ENCODE measurements at places on chromosomes 7 and 10.

- no peak for DNase-seq
Measured at GRCh38 chr7:25615003-25615402, 386.7 kb upstream of the NPVF start.

- no peak for DNase-seq
Measured at GRCh38 chr7:45990276-45990675, 69.2 kb upstream of the IGFBP3 start.

GRCh38 chr10:110214371-110214826 lies 7.0 kb downstream of the MXI1 start:
- peak; percentile 84 for DNase-seq

DNA sequence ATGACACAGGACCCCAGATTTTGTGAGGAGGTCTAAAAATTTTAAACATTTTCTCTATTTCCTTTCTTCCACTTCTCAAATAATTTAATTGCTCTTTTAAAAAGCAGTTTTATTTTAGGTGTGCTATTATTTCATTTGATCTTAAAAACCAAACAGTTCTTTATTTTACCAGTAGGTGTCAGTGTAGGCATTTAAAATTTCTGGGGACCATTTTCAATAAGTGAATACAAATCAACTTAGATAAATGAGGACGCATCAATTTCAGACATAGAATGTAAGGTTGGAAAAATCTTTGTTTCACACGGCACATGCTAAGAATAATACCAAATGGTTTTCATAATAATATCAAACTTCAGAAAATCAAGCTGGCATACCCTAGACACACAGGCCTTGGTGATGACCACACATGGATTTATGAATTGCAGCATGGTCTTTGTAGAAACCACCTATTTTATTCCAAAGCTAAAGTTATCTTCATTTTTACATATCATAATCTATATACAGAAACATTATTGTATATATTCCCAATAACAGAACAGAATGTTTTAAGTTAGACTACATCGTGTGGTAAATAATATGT lies 127.6 kb upstream of the SLC26A5 start:
- peak; percentile 25 for DNase-seq

DNA sequence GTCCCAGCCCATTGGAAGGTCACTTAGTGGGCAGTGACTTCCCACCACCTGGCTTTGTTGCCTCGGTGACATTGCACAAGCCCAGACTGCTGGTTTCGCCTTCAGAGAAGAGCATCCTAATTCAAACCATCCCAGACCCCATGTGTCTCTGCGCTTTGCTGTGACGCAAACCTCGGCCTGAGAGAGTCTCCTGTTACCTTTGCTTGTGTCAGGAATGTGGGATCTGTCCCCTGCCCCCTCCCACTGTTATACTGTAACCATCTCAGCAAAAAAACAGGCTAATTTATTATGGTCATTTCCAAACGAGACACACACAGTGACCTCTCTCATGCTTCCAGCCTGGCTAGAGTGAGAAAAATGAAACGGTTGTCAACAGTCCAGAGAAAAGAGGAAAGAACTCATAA lies 25.0 kb upstream of the AQP1 start:
- no peak for DNase-seq

GRCh38 chr10:130956251-130956650 lies 355.3 kb downstream of the TCERG1L start:
- DNase-seq = no peak

- no peak for DNase-seq
Measured at GRCh38 chr7:30168835-30169573, 34.2 kb downstream of the MTURN start.

- DNase-seq = no peak
Measured at GRCh38 chr10:62000726-62001125, 99.2 kb downstream of the ARID5B start.

DNA sequence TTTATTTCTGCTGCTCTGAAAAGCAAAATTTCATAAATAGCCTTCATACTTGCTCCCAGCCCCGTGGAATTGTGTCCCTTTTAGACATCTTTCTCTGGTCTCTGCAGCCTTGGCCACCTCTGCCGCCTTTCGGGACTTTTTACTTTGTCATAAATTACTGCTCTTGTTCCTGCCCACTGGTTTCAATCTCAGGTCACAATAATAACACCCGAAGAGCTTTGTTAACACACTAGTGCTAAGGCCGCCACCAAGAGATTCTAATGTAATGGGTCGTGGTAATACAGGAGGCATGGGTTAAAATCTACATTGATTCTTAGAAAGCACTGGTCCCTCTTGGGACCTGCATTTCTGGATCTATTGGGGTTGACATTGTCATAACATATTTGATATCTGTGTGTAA lies 276.0 kb upstream of the VWC2 start:
- no peak for DNase-seq

- no peak for DNase-seq
Measured at GRCh38 chr10:23413629-23414089, 25.2 kb upstream of the OTUD1 start.

DNA sequence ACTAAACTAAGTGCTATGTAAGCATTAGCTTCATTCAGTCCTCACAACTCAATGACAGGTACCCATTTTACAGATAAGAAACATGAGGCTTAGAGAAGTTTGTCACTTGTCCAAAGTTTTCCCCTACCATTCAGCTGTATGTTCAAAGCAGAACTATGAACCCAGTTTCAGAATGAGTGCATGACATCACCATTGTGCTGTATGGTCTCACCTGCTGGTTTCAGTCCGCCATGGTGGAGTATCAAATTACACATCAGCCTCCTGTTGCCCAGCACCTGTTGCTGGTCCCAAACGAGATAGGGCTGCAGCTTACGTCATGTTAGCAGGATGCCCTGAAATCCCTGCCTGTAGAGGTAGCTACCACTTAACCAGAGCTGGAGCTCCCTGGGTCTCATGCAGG lies 95.0 kb downstream of the DYNC1I1 start:
- no peak for DNase-seq

DNA sequence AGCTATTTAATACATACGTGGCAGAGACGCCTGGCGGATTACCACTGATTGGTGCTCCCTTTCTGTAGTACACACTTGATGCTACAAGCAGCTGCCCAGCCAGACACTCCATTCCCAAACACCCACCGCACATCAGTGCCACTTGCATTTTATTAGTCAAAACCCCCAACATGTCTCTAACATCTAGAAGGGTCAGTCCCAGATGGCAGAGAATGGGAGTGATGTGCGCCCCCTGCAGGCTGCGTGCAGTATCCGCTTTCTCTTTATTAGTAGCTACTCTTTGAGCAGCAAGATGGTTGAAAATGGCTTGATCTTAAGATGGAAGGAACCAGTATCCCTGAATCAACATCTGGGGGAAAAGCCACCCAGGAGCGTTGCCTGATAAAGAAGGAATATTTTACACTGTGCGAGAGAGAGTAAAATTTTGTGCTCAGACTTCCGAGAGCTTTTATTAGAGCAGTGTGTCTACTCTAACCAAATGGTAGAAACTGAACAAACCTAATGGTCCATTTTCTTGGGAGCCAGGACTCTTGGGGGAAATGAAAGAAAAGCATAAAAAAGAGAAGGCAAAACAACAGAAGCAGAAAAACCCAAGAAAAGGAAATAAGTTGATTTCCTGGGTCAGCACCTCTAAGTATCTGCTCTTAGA lies 78.3 kb downstream of the ST8SIA6 start:
- DNase-seq = peak; percentile 19

DNA sequence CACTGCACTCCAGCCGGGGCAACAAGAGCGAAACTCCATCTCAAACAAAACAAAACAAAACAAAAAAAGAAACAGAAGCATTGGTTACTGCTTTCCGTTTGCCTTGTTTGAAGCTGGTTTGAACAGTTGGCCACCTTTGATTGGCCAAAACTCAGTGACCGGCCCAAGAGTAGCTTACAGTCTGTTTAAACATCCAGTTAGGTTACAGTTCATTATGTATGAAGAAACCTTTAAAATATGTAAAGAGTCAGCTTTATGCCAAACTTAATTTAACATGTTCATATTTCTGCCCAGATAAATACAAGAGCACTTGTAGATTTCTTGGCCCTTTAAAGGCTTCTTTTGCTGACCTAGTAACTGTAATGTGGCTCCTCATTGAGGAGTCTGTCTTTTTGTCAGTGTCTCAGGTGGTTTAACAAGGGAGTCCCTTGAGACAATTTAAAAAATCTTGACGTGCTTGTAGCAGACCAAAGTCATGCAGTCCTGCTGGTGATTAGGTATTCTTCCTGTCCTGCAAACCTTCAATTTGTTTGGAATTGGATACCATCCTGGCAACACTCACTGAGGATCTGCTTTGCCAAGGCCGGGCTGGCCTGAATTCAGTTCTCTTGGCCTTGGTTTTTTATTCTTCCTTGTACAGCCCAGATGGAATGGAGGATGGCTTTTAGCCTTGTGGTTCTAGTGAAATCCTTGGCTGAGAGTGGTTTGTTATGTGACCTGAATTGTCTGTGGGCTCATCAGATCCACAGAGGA lies 128.9 kb downstream of the PLXDC2 start:
- DNase-seq = no peak

DNA sequence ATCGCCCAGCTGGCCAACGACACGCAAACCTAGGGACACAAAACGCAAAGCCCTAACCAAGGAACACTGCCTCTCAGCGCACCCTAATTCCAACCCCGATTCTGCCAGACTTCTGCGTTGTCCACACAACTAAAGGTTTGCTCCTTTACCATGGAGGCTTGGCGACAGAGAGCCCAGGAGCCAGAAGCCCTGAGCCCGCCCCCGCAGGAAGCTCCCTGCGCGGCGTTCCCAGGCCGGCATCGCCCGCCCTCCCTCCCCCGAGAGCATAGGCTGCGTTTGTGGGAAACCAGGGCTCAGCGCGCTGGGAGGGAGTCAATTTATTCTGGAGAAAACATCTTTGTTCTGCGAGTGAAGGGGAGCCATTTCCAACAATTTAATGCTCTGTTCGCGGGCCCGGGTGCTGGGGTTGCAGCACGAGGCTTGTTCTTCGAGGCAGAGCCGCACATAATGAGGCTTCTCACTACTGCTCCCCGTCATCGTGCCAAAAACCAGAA lies 103.9 kb downstream of the GRID1 start:
- DNase-seq = no peak

GRCh38 chr10:25999295-25999981 lies 65.4 kb downstream of the MYO3A start:
- DNase-seq = no peak

- peak; percentile 61 for DNase-seq
Measured at GRCh38 chr7:47088329-47089067, 493.4 kb downstream of the TNS3 start.

- DNase-seq = no peak
Measured at GRCh38 chr7:38382684-38383083, 109.2 kb upstream of the TARP start.

- DNase-seq = no peak
Measured at GRCh38 chr10:103814105-103814504, 41.3 kb downstream of the SH3PXD2A start.

DNA sequence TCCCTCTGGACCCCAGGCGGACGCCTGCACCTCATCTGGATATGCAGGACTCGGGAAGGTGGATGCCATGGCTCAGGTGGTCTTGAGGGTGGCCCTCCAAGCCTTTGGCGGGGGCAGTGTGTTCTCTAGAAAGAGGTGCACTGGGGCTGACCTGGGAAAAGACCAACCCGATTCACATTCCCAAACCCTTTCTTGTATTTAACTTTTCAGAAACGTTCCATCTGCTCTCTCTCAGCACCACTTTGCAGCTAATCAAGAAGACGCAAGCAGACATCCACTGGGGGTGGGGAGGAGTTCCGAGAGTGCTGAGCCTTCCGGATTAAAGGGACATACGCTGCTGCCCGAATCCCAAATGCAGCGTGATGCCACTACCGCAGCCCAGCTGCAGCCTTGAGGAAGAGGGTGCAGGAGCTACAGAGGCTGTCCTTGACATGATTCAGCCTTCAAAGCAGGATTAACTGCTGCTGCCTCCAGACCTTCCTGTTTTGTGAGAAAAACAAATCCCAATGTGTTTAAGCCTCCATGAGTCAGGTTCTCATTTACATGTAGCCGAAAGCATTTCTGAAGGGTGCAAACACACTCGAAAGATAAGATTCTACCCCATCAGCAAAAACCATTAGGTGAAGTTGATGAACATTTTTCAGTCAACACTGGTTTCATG lies 39.9 kb downstream of the RBM17 start:
- peak; percentile 36 for DNase-seq

GRCh38 chr10:63644418-63645142 lies 123.4 kb downstream of the REEP3 start:
- no peak for DNase-seq

- DNase-seq = no peak
Measured at GRCh38 chr7:73822319-73823173, 8.2 kb upstream of the CLDN4 start.

DNA sequence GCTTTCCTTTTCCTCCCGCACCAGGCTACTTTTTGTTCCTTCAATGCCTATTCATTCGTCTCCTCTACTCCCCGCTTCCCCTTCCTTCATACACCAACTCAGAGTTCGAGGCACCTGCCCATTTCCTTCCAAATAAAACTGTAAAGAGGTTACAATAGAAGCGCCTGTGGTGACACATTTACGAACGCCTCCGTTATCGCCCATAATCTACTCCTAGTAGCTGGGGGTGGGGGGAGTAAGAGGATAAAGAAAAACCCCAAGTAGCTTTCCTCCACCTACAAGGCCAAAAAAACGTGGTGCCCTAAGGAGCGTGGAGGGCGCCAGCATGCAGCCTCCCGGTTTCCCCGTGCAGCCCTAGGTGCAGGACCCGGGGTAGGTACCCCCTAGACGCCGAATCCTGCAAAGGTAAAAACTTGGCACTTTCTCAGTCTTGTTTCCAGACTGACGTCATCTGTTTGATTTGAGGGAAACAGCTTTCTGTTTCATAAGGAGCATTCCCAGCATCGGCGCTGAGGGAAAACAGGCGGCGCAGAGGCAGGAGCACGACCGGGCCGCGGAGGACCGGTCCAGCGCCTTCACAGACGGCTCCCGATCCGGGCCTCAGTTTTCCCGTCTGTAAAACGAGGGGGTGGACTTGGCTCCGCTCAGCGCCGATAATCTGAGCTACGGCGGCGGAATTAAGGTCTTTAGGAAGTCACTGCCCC lies 922 bp downstream of the PPA1 start:
- no peak for DNase-seq

GRCh38 chr7:134339475-134339874 lies 22.7 kb upstream of the SLC35B4 start:
- no peak for DNase-seq

DNA sequence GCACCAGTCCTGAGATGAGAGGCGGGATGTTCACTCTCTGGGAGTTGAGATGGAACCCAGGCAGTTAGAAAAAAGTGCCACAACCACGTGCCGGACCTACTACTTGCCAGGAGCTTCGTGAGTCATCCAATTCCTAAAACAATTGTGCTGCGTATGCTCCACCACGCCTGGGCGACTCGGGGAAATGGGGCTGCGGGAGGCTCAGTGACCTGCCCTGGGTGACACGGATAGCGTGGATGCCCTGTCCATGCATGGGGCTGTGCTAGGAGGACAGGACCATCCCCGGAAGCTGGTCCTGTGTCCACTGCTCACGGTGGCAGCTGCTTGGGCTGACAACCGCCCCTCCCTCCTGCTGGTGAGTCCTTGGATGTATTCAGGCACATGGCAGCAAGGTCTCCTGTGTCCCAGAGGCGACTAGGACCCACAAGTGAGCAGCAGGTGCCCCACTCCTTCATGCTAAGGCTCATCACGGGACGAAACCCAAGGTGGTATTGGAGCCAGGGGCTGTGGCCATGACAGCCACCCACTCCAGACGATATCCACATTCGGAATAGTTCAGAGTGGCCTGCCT lies 90.4 kb downstream of the BMS1 start:
- DNase-seq = no peak

GRCh38 chr10:62376071-62377025 lies 2.2 kb downstream of the ZNF365 start:
- no peak for DNase-seq

- DNase-seq = peak; percentile 55
Measured at GRCh38 chr10:70602665-70603448, at the start of gene PRF1. Gene PRF1, minus strand, starts transcription at chr10:70602741. Its CDS starts 1,839 bp downstream, at chr10:70600902.
